Vagina (tissue), 2 donors: ENCODE measurements at places on chromosomes 13 and 19.

DNA sequence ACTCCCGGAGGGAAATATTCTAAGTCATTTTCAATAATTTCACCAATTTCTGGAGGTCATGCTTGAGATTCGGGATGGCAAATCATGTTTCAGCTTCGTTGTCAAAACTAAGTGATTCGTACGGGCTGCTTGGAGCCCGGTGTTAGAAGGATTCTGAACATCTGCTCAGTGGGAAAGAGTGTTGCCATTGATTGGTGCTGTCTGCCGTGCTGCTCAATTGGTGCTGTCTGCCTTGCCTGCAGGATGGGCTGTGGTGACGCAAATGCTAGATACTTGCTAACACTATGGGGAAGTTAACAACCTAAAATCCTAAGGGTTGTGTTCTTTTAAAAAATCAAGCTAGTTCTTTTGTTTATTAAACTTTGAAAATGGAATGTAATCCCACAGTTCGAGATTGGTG, 17.3 kb upstream of the CACNG8 start:
- no peak for DNase-seq

DNA sequence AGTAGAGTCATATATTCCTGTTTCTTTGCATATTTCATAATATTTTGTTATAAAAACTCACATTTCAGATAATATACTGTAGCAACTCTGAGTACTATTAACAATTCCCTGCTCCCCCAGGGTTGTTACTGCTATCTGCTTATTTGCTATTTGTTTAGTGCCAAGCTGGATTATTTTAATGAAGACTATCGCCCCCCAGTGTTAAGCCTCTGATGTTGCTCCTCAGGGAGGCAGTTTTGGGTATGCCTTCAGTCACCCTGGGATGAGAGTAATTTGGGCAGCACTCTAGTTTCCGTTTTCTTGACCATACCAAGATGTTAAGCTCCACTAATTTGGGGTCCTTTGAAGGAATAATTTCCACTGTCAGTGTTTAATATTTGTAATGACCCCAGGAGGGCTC, 46.0 kb downstream of the MICU2 start:
- DNase-seq = no peak

- no peak for DNase-seq
Measured at GRCh38 chr19:1087813-1088415, 7.3 kb downstream of the POLR2E start.

DNA sequence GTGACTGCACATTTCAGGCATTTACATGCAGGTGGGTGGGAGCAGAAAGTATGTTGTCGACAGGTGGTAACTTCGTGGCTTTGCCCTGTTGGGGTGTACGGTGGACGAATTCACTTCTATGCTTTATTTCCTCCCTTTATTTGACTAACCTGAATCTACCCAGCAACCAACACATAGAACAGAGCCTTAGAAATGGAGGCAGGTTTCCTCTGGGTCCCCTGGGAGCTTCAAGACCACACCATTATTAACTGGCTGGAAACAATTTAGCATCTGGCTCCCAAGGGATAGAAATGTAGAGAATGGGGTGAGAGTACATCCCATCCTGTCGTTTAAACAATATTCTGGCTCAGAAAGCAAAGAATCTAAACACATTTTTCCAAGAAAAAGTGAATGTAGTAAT, 244.4 kb downstream of the DLEU7 start:
- DNase-seq = no peak

GRCh38 chr19:1864480-1865171, 1.2 kb upstream of the KLF16 start:
- DNase-seq = no peak

DNA sequence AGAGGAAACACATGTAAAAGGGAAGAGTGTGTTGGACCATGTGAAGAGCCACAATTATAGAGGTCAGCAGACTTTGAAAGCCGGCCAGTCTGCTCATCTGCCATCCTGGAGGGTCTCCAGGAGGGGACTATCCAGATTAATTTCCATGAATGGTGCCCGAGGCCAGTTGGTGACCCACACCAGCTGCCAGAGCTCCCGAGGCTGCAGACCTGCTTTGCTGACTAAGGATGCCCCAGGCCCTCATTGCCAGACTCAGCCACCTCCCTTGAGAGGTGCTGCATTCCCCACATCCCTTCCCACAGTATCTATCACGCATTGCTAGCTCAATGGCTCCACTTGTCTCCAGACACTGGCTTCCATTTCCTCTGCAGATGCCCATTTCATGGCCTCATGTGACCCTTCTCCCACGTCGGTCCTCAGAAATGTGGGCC, 110.3 kb downstream of the NALCN start:
- DNase-seq = no peak

- no peak for DNase-seq
Measured at GRCh38 chr13:21949818-21950429, 279.1 kb downstream of the FGF9 start.

- no peak for DNase-seq
Measured at GRCh38 chr19:54408456-54409026, 6.7 kb upstream of the TTYH1 start.

GRCh38 chr13:51682686-51683085, 98.4 kb downstream of the WDFY2 start:
- DNase-seq = no peak

GRCh38 chr13:76231522-76232167, 595.5 kb downstream of the LMO7 start:
- no peak for DNase-seq

DNA sequence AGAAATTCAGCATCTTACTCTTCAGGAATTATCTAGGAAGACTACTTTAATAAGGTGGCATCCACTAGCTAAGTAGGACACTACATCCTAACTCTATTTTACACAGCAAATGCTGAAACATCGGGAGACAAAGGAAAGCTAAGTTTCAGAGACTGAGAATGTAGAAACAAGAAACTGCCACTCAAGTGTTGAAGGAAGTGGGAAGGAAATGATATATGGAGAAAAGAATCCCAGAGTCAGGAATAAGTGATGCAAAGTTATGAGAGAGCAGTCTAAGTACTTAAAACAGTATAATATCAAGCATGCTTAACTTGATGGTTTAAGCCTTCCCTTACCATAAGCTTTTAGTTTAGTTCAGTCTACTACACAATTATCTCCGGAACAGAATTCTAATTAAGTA, 52.4 kb downstream of the RBM26 start:
- no peak for DNase-seq

DNA sequence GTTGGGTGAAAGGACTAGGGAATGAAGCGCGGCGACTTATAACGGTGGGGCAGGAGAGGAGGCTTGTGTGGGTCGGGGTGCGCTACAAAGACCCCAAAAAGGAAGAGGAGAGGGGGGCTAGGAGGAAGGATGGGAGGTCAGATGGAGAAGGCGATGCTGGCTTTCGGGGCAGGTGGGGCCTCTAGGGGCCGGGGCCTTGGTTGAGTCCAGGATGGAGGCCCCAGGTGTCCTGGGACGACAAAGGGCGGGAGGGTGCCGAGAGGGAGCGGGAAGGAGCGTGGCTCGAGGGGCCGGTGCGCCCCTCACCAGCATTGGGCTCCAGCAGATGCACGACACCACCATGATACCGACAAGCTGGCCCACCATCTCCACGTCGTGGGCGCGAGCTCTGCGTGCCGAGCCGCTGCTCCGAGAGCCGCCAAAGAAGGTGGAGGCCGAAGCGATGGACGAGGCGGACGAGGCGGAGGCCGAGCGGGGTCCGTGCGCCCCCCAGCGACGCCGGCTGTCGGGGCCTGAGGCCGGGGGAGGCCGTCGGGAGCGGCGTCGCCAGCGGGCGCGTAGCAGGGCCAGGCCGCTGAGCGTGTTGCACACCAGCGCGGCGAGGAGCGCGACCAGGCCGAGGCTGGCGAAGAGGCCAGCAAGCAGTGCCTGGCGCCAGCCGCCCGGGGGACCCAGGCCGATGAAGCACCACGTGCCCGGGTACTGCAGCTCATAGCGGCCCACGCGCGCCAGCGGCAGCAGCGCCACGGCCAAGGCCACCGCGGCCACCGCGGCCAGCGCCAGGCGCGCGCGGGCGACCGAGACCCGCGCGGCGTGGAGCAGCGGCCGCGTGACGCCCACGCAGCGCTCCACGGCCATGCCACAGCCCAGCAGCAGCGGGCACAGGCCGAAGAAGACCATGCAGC, 1.8 kb downstream of the PTGER1 start:
- DNase-seq = no peak

DNA sequence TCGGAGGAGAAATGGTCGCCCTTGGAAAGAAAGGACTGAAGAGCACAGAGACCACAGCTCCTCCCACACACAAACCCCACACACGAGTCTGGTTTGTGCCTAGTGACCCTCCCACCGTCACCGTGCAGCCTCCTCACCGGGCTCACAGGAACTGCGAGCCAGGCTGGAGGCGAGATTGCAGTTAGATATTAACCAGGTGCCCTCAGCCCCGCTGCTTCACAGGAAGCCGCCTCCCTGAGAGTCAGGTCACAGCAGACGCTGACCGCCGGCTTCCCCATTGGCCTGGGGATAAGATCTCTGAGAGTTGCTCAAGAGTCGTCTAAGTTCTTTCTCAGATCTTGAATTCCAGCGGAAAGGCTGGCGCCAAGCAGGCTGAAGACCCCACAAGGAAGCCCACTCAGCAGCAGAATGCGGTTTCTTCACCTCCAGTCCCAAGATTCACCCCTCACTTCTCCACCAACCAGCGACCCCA, 870 bp downstream of the ZNF44 start:
- DNase-seq = no peak

DNA sequence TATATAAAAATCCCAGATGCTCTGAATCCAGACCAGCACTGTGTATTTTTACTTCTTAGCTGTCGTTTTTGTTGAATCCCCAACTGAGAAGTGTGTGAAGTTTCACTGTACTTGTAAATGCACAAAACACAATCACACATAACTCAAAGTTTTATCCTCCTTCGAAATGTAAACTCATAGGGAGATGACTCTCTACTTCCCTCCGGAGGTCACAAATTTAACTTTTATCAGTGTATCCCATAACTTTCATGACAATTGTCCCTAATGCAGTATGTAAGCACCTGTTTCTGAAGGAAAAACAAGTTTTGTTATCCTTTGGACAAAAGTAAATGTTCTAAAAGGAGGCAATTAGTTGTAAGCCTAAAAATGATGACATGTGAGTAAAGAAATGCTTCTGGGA, 665.0 kb upstream of the SLITRK6 start:
- DNase-seq = no peak

GRCh38 chr13:61935710-61936109, 520.1 kb upstream of the PCDH20 start:
- DNase-seq = no peak

GRCh38 chr19:1921825-1922224, 16.6 kb downstream of the ADAT3 start:
- DNase-seq = no peak

DNA sequence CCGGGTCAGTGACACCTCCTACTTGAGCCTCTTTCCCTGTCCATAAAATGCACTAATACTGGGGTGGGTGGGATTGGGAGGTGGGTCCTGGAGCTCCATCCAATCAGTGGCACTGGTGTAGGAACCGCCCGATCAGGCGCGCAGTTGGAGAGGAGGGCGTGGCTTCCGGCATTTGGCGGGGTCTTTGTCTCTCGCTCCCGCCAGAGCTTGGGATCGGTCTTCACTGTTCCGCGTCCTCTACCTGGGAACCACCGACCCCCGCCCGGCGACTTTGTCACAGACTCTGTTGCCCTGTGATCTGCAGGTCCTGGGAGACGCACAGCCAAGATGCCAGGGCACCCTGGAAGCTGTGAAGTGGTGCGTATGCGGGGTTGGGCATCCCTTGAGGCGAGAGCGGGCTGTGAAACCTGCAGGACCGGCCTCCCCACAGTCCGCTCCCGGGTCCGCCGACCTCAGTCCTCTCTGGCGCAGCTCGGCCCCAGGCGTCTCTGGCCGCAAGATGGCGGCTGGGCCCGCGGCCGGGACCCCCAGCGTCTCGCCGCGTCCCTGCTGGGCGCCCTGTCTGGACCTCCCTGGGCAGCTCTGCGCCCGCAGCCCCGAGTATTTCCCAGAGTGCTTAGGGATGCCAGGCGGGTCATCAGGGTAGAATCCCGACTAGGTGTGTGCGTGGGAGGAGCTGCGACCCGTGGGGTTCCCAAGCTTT, 41.6 kb upstream of the ZNF730 start:
- no peak for DNase-seq

DNA sequence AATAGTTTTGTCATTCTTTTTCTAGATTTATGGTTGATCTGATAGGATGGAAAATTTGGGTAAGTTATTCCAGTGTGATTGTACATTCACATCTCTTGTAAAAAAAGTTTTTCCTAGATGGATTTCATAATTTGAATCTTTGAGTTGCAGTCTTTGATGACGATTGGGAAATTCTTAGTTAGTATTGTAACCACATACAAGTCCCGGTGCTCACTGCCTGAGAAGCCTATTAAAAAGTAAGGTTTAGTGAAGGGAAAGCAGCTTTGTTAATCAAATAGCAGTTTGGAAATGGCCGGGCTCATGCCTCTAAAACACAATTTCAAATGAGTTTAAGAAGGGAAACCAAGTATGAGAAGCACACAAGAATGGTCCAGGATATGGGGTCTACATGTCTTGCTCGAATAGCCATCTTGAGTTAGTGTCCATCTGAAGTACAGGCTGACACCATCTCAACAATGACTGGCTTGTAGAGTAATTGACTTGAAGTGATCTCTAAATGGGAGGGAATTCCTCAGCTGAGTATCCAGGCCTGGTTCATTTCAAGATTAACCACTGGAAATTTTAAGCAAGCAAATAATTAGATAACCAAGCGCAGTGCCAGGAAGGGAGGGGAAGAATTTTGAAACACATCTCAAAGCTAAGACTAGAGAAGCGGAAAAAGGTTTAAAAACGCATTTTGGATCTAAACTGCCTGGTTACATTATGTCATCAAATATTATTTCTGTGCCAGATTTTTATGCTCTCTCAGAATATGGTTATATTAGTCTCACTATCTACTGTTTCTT, 1145.6 kb upstream of the MIR17HG start:
- no peak for DNase-seq

DNA sequence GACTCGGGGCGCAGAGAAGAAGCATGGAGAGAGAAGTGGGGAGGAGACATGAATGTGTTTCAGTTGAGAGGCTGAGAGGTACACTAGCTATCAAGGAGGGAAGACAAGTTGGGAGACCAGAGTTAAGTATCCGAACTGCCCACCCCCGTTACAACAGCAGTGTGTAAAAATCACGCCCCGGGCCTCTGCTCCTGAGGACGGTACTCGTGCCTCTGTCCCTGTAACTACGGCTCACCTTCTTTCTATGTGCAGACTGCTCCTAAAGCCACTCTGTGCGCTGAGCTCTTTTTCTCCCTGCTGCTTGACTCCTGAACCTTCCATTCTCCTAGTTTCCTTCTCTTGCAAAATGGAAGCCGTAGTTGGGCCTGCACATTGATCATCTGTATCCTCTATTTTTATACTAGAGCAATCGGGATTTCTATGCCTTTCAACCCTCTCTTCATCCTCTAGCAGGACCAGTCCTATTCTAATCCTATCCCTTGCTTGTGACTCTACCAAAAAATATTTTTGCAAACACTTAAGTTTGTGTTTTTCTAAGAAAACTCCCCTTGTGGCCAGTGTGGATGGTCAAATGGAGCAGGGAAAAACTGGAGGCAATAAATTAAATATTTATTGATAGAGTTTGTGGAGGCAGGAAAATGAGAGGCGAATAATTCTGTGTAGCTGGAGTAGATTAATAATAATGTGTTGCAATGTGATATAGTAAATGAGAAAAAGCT, 569 bp downstream of the POLR1D start:
- no peak for DNase-seq

- DNase-seq = no peak
Measured at GRCh38 chr13:41915081-41915480, 45.8 kb downstream of the VWA8 start.
